GM12865 (cell line): ENCODE measurements at places on chromosomes 6 and 20.

DNA sequence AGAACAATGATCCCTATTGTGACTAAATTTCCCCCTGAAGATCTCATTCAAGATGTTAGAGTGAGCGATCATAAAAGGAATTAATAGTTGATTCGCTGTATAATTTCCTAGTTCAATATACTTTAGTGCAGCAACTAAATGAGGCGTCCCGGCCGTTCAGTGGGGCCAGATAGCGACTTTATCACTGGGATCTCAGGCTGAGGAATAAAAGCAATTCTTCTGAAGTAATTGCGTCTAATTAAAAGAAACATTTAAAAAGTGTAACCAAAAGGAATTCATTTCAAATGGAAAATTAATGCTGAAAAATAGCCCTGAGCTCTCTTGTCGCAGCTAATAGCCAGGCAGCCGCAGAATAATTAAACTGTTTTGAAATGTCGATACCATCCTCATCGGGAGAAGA lies 82.2 kb upstream of the TOP1 start:
- DNase-seq, result no peak

DNA sequence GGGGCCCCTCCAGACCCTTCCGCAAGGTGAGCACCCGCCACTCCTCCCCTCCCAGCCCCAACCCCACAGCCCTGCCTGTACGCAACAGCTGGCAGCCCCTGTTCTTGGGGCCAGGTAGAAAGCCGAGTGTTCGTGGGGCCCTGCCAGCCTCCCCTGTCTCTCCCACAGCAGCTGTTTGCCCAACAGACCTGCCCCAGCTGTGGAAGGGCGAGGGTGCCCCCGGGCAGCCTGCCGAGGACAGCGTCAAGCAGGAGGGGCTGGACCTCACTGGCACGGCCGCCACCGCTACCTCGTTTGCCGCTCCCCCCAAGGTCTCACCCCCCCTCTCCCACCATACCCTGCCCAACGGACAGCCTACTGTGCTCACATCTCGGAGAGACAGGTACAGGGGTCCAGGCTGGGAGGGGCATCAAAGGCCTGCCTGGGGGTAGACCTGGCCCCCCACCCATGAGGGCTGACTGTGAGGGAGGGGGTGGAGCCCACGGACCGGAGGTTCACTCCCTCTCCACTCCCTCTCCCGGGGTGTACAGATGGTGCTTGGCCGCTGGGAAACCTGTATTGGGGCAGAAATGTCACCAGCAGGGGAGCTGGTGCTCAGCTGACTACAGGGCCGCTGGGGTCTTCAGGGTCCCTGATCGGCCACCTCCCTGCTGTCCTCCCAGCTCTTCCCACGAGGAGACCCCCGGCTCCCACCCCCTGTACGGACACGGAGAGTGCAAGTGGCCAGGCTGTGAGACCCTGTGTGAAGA lies 41.1 kb downstream of the FOXP4 start:
- DNase-seq, result no peak

GRCh38 chr6:135665935-135666334 lies 168.4 kb upstream of the AHI1 start:
- DNase-seq, result no peak

DNA sequence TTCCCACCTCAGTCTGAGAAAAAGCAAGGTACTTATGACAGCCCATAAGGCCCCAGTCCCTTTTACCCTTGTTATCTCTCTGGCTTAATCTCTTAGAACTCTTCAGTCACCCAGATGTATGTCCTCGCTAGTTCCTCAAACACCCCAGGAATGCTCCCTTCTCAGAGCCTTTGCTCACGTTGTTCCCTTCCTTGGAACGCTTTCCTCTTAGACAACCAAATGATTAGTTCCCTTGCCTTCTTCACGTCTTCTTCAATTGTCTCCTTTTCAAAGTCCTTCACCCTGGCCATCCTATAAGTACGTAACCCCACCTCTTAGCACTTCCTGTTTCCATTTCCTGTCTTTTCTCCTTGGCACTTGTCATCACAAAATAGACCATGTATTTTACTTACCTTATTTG lies 1.1 kb upstream of the APOBEC2 start:
- no peak for DNase-seq

- peak; percentile 94 for DNase-seq
Observed at GRCh38 chr6:105992315-105992961, 93.7 kb upstream of the PRDM1 start.

DNA sequence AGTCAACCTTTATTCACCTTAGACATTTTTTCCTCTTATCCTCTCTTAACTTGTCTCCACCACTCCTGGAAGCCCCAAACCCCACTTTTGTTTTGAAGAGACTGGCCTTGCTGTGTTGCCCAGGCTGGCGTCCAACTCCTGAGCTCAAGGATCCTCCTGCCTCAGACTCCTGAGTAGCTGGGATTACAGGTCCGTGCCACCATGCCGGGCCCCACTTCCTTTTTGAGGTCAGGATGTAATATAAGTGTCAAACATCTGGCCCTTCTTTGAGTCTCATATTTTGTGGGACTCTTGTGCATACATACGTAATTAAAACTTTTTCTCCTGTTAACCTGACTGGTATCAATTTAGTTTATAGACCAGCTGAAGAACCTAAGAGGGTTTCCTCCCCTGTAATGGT lies 1.4 kb upstream of the CDK19 start:
- peak; percentile 49 for DNase-seq

DNA sequence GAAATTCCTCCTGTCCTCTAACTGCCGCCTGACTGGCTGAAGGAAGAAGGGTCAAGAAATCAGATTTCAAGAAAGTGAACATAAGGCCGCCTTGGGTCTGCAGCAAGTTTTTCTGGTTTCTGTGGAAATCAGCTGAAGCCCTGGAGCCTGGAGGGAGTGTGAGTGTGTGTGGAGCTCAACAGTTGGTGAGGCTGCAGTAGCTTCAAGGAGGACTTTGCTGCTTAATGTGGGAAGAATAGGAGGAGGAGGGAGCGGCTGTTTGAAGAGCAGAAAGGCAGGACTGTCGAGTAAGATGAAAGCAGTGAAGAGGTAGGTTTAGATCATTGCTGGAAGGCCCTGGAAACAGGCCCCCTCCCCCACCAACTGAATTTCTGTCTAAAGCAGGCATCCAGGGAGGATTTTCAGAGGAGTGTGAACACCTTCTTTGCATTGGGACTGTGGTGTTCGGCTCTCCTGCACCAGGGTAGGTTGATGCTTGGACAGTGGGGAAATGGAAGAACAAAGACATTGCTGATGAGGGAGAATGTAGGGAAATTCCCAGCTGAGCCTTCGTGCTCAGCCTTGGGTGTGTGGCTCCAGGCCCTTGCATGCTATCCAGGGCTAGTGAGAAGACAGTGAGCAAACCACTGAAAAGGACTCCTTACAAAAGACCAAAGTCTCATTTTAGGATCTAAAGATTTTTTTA lies 79.5 kb upstream of the VSTM2L start:
- peak; percentile 34 for DNase-seq

GRCh38 chr6:84536885-84537638 lies 227.3 kb downstream of the TBX18 start:
- no peak for DNase-seq

DNA sequence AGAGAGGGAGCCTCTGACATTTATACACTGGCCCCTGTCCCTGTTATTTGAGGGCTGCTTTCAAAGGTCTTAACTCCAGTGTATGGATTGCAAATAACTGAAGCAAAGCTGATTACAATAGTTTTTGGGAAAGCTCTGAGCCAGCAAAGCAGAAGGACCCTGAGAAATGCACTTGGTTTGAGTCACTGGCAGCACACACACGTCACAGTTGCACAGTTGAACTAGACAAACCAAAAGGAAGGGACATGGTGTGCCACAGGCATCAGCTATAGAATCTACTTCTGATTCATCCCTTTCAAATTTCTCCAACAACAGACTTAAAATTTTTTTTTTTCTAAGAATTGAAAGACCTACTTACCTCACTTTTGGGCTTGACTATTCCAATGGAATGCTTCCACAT lies 56.4 kb downstream of the SNRNP48 start:
- DNase-seq, result no peak

GRCh38 chr6:92681401-92681800 lies 738.0 kb downstream of the EPHA7 start:
- no peak for DNase-seq

DNA sequence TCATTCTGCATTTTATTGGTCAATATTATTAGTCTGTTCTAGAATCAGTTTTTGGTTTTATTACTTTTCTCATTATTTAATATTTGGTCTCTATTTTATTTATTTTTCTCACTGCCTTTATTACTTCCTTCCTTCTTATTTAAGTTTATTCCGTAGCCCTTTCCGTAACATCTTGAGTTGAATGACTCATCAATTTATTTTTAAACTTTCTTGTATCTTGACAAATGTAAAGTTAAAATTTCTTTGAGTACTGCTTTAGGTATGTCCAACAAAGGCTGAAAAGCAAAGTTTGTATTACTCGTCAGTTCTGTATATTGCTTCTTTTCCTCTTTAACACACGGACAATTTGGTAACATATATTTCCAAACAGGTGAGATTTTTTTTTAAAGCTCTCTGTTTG lies 192.0 kb downstream of the CD109 start:
- DNase-seq, result no peak

GRCh38 chr6:7893342-7893741 lies 17.2 kb downstream of the TXNDC5 start:
- DNase-seq, result no peak

DNA sequence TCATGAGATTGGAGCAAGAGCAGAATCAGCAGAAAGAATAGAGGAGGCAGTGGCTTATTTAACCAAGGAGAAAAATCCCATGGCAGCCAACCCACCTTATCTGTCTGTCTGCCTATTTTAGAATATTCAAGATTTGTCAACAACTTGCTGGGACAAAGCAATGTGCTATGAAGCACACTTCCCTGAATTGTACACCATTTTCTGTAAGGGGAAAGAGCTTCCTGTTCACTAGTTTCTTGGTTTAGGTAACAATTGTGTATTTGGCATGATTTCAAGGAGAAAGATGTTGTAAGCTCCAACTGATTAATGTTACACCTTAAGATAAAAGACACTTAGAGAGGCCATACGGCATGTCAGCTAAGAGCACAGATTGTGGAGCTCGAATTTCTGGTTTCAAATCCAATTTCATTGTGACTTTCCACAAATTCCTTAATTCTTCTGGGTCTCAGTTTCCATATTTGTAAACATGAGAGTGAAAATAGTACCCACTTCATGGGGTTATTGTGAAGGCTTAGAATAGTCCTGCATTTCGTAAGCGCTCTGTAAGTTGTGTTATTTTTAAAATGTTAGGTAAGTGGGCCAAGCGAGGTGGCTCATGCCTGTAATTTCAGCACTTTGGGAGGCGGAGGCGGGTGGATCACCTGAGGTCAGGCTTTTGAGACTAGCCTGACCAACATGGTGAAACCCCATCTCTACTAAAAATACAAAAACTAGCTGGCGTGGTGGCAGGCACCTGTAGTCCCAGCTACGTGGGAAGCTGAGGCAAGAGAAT lies 4.8 kb upstream of the MUC22 start:
- peak; percentile 37 for DNase-seq

- DNase-seq, result no peak
Observed at GRCh38 chr6:106079961-106080762, 6.0 kb upstream of the PRDM1 start.

DNA sequence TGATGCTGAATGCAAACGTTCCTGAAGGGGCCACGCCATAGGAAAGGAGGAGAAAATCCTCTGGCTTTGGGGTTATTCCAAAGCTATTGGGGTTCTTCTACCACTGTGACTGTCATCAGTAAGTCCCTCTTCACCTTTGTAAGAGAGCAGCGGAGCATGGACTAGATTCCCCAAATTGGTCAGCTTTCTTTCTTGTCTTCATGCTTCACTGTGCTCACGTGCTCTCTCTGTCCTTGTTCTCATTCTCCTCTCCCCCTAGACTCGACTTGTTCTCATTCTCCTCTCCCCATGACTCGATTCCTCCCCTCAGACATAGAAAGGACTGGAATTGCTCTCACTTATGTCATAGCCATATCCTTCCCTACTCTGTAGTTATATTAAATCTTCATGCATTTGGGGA lies 54.8 kb upstream of the ADGRG6 start:
- peak; percentile 66 for DNase-seq

- no peak for DNase-seq
Observed at GRCh38 chr6:155093430-155093829, 98.3 kb downstream of the TIAM2 start.

- DNase-seq, result peak; percentile 6
Observed at GRCh38 chr20:18404172-18404571, 62.7 kb downstream of the DZANK1 start.

DNA sequence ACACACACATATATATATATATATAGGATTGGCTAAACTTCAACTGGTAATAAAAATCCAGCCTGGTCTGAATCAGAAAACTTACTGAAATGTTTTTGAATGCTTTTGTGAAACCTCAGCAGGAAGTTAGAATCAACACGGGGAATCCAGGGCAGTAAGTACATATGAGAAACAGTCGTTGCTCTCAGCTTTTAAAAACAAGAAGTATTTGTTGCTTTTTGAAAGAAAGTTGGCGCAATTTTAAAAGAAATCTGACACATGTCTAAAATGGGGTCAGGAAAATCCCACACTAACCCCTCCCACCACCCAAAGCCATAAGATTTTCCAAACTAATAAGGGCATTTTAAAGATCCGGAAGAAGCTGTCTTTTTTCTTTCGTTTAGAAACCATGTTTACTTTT lies 11.5 kb upstream of the CCDC170 start:
- DNase-seq, result peak; percentile 49

GRCh38 chr6:106591111-106591825 lies 38.0 kb downstream of the RTN4IP1 start:
- no peak for DNase-seq

GRCh38 chr20:50116368-50116999 lies 3.5 kb upstream of the UBE2V1 start:
- DNase-seq, result no peak

DNA sequence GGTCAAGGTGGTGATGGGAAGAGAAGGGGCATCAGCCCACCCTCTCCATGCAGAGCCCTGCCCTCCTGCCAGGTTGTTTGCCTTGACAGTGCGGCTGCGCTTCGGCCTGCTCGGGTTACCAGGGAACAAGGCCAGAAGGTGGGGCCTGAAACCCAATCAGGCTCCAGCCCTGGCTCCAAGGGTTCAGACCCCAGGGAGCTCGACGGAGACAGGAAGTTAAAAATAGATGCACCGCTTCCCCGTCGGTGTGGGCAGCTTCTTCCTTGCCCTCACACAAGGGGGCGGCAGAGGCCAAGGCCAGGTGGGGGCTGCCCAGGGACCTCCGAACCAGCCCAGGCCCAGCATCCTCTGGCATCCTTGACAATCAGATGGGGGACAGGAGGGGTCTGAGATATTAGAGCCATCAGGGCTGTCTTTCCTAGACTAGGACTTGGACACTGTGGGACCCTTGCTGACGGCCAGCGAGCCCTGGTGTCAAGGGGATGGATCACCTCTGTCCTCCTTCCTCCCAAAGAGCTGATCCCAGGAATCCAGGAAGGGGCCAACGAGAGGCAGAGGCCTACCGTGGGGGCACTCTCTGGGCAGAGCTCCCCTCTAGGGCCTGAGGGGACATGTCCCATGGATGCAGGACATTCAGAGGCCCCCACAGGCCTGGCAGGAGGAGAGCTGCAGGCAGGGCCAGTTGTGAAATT lies 65.2 kb downstream of the RIPOR3 start:
- peak; percentile 27 for DNase-seq
